A549 treated with Hydrocortisone at 1 μM for 4 hours (cell line): ENCODE measurements at places on chromosomes 11 and 22. TPM values are rescaled to one million over a fixed set of nuclear protein-coding genes. Genes with fewer than 3 reads are reported as not detected.

Gene ADM2
- total RNA-seq = 0.44 to 0.91 TPM (median 0.63 TPM) in 5 replicates

Gene PIK3C2A
- 12.0 to 22.2 TPM (median 14.6 TPM) in 5 replicates for total RNA-seq

Gene TRIM49
- 0.05 to 0.12 TPM (median 0.10 TPM) in 3 of 5 replicates, not detected in the others for total RNA-seq

Gene APOA5
- total RNA-seq = not detected in 5 replicates

Gene SLC22A25
- total RNA-seq = not detected in 5 replicates

Gene VPREB3
- total RNA-seq = 0.45 to 1.2 TPM (median 1.1 TPM) in 5 replicates

Gene ST3GAL4
- total RNA-seq = 28.3 to 31.3 TPM (median 28.9 TPM) in 5 replicates

Gene DBX1
- not detected in 5 replicates for total RNA-seq

Gene PDE2A
- 1.3 to 2.3 TPM (median 1.9 TPM) in 5 replicates for total RNA-seq

Gene RIMBP3B
- 0.21 to 0.38 TPM (median 0.30 TPM) in 5 replicates for total RNA-seq

Gene OOSP2
- total RNA-seq = not detected in 5 replicates
